Activated T-helper 1 cell treated with Interleukin-2 at 50 U/mL for 16 hours (primary cell): ENCODE measurements at places on chromosomes 7 and 10.

GRCh38 chr7:51228386-51228958 lies 88.1 kb downstream of the COBL start:
- no peak for DNase-seq

- DNase-seq, result no peak
Measured at GRCh38 chr7:69476416-69476815, 121.9 kb upstream of the AUTS2 start.

DNA sequence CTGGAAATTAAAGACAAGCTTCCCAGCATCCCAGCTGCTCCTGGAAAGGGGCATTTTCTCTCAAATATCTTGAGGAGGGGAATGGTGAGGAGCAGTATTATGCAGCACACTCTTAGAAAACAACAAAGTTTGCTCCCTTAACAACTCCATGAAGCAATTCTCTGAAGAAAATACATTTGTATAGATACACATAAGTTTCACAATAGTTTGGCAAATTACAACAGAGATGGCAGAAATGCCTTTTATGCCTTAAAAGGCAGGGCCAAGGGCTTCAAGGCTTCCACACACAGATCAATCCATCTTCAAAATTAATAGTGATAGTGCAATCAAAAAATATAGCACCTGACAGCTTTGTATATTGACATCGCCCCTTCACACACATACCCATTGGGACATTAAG lies 12.2 kb downstream of the DGKI start:
- no peak for DNase-seq

GRCh38 chr7:50197549-50197948 lies 104.5 kb upstream of the ZPBP start:
- DNase-seq, result peak; percentile 36

DNA sequence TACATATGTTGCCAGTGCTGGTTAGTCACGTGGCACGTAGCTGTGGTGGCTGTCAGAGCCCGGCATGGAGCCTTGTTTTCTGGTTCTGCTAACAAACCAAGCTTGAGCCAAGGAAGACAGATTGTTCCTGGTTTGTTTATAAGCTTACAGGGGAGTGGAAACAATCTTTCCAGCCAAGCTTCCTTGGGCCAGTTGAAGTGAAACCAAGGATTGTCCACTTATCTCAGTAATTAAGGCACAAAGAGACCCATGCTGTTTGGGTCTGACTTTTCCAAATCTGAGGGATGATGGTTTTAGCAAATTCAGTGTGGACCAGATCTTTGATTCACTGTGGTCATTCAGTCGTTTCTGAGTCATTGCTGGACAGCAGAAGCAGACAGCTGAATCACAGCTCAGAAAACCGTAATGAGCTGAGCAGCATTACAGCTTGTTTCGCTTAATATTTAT lies 297.3 kb upstream of the COBL start:
- no peak for DNase-seq

DNA sequence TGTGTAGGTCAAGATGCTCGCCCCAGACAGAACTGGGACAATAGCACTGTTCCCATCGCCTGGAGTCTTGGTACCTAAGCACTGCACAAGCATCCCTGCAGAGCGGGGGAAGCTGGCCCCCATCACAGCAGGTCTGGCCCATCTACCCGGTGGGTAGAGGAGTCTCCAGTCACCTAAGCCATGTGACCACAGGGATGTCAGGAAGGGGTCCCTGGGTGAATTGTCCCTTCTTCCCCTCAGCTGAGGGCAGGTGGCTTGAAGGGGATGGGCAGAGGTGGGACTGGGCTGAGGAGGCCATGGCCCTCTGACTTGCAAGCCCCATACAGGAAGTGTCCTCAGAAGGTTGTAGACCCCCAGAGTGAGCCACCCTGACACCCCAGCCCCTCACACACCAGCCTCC lies 39.7 kb downstream of the FRMPD2 start:
- DNase-seq, result no peak

- no peak for DNase-seq
Measured at GRCh38 chr7:27910326-27910725, 170.4 kb downstream of the TAX1BP1 start.

DNA sequence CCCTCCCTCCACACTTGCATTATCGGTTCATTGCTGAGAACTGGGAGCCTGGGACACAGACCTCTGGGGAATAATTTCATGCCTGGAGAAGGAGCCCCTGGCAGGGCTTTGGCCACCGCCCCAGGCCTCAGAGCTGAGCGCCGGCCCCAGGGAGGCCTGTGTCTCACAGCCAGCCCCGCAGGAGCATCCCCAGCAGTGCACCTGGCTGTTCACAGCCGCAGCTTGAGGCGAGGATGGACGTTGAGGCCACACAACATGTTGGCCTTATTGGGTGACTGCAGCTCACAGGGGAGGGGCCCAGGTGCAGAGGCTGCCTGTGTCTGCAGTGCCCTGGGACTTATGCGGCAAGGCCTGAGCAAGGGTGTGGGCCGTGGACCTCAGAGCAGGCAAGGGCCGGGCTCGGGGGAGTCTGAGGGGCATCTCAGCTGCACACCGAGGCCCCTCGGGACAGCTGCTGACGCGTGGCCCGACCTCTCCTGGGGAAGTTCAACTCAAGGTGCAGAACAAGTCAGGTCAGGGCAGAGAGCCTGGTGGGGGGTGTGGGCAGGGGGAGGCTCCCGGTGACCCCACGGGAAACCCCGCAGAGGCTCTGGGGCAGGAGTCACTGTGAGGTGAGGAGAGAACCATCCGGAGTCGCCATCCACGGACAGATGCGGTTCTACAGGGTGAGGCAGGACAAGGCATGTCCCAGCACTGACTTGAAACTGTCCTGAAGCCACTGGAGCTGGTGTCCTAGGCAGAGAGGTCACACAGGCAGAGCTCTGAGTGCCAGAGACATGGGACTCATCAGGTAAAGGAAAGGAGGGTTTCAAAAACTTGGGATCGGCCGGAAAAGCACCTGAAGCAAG lies 13.1 kb upstream of the UBE3C start:
- DNase-seq, result no peak
